ENCODE measurements at places on chromosomes 6 and 20. TPM values are rescaled to one million over a fixed set of nuclear protein-coding genes. Genes with fewer than 3 reads are reported as not detected.

GRCh38 chr20:59670786-59671492 lies 66.6 kb downstream of the PHACTR3 start:
- DNase-seq = no peak

GRCh38 chr20:58877050-58877975 lies 24.8 kb downstream of the GNAS start:
- DNase-seq = no peak

- no peak for DNase-seq
Measured at GRCh38 chr20:32971703-32972161, 32.5 kb downstream of the SUN5 start.

PLA2G7 gene
- not detected for total RNA-seq

- DNase-seq = no peak
Measured at GRCh38 chr6:91352878-91353277, 766.0 kb upstream of the MAP3K7 start.

- DNase-seq = no peak
Measured at GRCh38 chr6:53281518-53282215, 67.1 kb downstream of the ELOVL5 start.

DNA sequence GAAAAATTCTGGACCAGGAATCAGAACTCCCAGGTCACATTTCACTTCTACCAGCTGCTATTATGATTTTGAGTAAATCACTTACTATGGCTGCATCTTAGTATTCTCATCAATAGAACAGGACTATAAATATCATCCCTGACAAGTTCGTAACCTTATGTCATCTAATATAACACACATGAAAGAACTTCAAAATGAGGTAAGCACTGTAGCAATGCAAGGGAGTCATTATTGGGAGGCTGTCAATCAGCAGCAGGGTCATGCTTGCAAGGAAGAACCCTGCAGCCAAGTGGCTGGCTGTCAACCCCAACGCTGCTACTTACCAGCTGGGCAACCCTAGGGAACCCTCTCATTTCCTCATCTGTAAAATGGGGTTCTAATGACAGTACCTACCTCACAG lies 123.3 kb upstream of the B3GAT2 start:
- DNase-seq = no peak
